ENCODE measurements at places on chromosomes 12 and 14. TPM values are rescaled to one million over a fixed set of nuclear protein-coding genes. Genes with fewer than 3 reads are reported as not detected.

The C12orf54 gene
- not detected for polyA plus RNA-seq

The PMEL gene
- polyA plus RNA-seq: 5.7 TPM

The GDF3 gene
- 0.27 TPM for polyA plus RNA-seq

DNA sequence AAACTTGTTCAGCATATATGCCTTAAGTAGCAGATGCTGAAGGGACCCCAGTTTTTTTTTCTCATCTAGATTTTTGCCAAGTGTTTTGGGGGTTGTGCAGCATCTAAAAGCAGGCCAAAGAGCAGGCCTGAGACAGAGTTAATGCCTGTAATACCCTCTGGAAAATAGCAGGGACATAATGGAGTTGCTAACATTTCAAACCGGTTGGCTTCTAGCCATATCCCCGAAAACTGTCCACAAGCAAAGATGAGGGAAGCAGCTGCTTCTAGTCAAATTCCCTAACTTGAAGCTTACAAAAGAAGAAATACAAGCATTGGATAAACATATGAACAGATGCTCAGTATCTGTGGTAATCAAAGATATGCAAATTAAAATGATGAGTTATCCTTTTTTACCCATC lies 52.1 kb upstream of the AEBP2 start:
- no peaks in the 10 kb centered on the region for H3K27me3 ChIP-seq
- H3K27ac ChIP-seq: no peak overlapping the region
- no peak overlapping the region for H3K4me3 ChIP-seq
- H3K4me1 ChIP-seq: no peaks in the 10 kb centered on the region
- DNase-seq: peak; percentile 16
- H3K36me3 ChIP-seq: no peaks in the 10 kb centered on the region

DNA sequence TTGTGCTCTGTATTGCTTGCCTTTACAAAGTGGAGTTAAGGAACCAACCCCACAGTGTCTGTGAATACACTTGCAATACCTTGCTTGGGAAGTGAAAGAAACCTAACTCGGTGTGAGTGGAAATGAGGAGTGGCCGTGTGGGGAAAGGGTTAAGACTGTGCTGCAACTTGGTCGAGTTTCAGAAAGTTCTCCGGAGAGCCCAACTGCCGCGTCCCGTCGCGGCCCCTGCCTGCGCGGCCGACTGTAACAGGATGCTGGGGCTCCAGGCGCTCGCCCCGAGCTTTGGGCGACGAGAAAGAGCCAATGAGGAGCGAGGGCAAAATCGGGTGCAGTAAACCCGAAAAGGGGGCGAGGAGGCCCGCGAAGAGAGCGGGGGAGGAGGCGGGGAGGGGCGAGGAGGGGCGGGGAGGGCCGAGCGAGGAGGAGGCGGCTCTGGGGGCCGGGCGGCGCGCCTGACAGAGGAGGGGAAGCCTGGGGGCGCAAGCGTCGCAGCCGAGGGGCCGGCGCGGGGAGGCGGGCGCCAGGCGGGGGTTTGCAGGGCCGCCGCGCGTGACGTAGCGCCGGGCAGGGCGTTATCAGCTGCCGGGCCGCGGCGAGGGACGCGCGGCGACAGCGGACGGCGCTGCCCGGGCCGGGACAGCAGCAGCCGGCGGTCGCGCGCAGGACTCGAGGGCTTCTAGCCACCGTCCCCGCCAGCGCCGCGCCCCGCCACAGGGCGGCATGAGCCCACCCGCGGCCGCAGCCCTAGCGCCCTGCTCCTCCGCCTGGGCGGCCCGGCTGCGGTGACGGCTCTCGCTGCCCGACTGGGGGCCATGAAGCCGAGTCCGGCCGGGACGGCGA lies at the start of gene DACT1:
Gene DACT1, plus strand, starts transcription at position 572 of the 840 bp plus-strand sequence. Its CDS starts 241 bp downstream, at position 813.
- peaks cover 27% of the 10 kb centered on the region for H3K27me3 ChIP-seq
- peaks cover 4% of the 10 kb centered on the region for H3K36me3 ChIP-seq
- H3K4me1 ChIP-seq: peaks cover 7% of the 10 kb centered on the region
- peak within 1 kb of the TSS; percentile 60 for H3K4me3 ChIP-seq

The MRPL52 gene
- polyA plus RNA-seq: 115 TPM

DNA sequence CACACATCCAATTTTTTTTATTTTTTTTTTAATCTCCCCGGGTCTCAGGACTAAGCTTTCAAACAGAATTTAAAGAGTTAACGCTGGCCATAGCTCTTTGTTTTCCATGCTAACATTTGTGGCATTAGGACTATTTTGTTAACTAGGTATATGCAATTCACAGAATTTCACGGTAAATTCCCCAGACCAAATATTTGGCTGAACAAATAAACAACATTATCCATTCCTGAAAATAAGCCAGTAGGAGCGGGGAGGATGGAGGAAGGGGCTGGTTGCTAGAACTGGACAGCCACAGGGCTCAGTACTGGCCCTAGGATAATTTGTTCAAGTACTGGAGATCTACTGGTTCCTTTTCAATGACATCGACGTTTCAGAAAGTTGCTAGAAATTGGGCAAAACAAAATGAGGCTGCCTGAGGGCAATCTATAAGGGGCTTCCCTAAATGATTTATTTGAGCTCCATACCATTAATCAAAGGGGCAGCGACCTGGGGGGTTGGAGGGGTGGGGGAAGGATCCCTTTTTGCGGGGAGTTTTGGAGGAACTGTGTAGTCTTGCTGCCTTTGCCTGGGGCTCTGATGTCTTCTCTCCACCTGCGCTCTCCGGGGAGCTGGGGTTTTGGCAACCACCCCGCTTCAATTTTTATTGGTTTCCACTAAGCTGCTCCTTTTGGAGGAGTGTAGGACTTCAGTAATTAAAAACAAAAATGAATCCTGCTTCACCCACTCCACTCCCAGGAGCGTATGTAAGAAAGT lies 9.0 kb downstream of the BMP4 start:
- no peak overlapping the region for H3K27ac ChIP-seq
- no peaks in the 10 kb centered on the region for H3K27me3 ChIP-seq
- H3K4me3 ChIP-seq: no peak overlapping the region

- H3K27me3 ChIP-seq: no peaks in the 10 kb centered on the region
- no peaks in the 10 kb centered on the region for H3K4me1 ChIP-seq
- no peak overlapping the region for H3K4me3 ChIP-seq
- no peaks in the 10 kb centered on the region for H3K36me3 ChIP-seq
Observed at GRCh38 chr14:86541972-86542371, 1012.0 kb downstream of the FLRT2 start.

- no peaks in the 10 kb centered on the region for H3K4me1 ChIP-seq
- H3K36me3 ChIP-seq: no peaks in the 10 kb centered on the region
- no peak overlapping the region for H3K4me3 ChIP-seq
Observed at GRCh38 chr12:99804715-99805114, 157.2 kb downstream of the GARIN6 start.

GRCh38 chr14:55448141-55448614 lies 7.8 kb upstream of the TBPL2 start:
- H3K4me3 ChIP-seq: no peak overlapping the region
- no peaks in the 10 kb centered on the region for H3K27me3 ChIP-seq
- H3K36me3 ChIP-seq: no peaks in the 10 kb centered on the region
- no peaks in the 10 kb centered on the region for H3K4me1 ChIP-seq

The VDR gene
- polyA plus RNA-seq: 11.3 TPM

The COQ5 gene
- 47.8 TPM for polyA plus RNA-seq

- DNase-seq: no peak
- no peaks in the 10 kb centered on the region for H3K36me3 ChIP-seq
- H3K4me3 ChIP-seq: no peak overlapping the region
- peaks cover 5% of the 10 kb centered on the region for H3K27me3 ChIP-seq
- no peak overlapping the region for H3K27ac ChIP-seq
- peaks cover 21% of the 10 kb centered on the region for H3K4me1 ChIP-seq
Observed at GRCh38 chr14:61565181-61565580, 130.1 kb upstream of the HIF1A start.

The GPR132 gene
- polyA plus RNA-seq: 1.5 TPM

The TAPBPL gene
- 38.5 TPM for polyA plus RNA-seq

DNA sequence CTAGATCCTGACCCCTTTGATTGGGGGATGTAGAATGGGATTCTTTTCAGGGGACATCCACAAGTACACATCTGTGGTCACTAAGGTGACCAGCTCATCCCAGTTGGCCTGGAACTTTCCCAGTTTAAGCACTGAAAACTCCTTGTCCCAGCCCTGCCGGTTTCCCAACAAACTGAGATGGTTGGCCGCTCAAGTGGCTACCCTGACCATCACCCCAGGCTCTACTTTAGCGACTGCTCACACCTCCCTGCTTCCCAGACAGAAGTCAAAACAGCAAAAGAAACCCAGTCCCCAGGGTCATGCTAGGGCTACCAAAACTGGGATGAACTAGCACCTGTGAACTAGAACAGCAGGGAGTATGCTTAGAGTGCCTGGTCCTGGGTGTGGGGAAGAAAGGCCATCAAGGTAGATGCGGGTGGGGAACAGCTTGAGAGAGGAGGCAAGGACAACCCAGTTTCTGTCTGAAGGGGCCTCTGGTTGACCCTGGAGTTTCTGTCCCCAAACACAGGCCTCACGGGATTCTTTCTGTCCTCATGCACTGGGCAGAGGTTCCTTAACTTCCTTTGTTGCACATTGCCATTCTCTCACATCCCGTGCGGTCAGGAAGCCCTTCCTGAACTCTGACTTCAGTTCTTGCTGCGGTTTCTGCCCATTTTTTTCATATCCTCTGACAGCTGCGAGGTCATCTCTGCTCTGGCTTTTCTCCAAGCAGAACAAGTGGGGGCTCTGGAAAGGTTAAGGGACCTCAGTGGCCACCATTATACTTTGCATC lies 1.6 kb downstream of the LTB4R start:
- no peak overlapping the region for H3K4me3 ChIP-seq
- no peak for DNase-seq
- no peak overlapping the region for H3K27ac ChIP-seq
- no peaks in the 10 kb centered on the region for H3K36me3 ChIP-seq

- peaks cover 42% of the 10 kb centered on the region for H3K36me3 ChIP-seq
- no peaks in the 10 kb centered on the region for H3K27me3 ChIP-seq
- peaks cover 13% of the 10 kb centered on the region for H3K4me1 ChIP-seq
- H3K27ac ChIP-seq: peak overlapping the region; percentile 48
Observed at GRCh38 chr14:23057757-23058653, 685 bp upstream of the CDH24 start.

GRCh38 chr12:11477110-11477509 lies 81.7 kb upstream of the PRB2 start:
- DNase-seq: no peak
- no peak overlapping the region for H3K4me3 ChIP-seq
- H3K27ac ChIP-seq: no peak overlapping the region

The AMN gene
- polyA plus RNA-seq: 327 TPM

DNA sequence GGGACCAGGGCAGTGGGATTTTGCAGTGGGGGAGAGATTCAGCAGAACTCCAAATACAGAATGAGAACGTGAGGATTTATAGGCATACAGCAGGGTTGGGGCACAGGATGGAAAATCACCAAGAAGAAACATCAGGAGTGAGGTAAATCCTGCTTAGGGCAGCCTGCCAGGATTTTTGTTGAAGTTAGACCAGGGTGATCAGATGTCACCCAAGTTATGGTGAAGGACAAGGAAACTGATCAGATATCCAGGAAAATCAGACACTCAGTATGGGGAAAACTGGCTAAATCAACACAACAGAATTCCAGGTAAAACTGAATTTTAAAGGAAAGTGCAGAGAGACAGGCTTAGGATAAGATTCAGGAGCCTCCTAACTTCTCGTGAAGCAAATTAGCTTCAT lies 682.4 kb downstream of the TMEM121 start:
- no peaks in the 10 kb centered on the region for H3K36me3 ChIP-seq
- H3K4me1 ChIP-seq: no peaks in the 10 kb centered on the region
- no peak overlapping the region for H3K4me3 ChIP-seq
- no peak for DNase-seq

- peaks cover 82% of the 10 kb centered on the region for H3K4me1 ChIP-seq
- no peak overlapping the region for H3K4me3 ChIP-seq
- no peak for DNase-seq
- no peaks in the 10 kb centered on the region for H3K27me3 ChIP-seq
Observed at GRCh38 chr14:93054876-93055275, 60.8 kb downstream of the ITPK1 start.

DNA sequence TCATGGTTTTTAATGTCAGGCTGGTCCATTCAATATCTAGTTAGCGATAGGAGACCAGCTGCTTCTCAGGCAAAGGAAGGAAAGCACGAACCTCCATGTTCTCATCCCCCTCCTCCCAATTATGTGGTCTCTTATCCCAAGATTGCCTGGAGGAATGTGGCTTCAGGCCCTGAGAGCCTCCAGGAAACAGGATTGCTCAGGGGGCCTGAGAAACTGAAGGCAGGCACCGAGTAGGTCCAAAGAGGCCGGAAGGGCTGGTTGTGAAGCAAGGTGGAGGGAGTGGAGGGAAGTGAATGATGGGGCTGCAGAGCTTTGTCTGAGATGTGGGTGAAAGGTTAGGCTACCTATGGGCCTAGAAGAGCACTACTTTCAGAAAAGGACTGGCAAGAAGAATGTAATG lies 188.2 kb upstream of the DDHD1 start:
- H3K27me3 ChIP-seq: no peaks in the 10 kb centered on the region
- H3K27ac ChIP-seq: no peak overlapping the region
- no peak overlapping the region for H3K4me3 ChIP-seq

- H3K27me3 ChIP-seq: no peaks in the 10 kb centered on the region
- H3K27ac ChIP-seq: no peak overlapping the region
- H3K36me3 ChIP-seq: no peaks in the 10 kb centered on the region
Observed at GRCh38 chr12:19654650-19655376, 215.5 kb downstream of the AEBP2 start.

- H3K4me3 ChIP-seq: no peak overlapping the region
- no peak for DNase-seq
- no peak overlapping the region for H3K27ac ChIP-seq
- H3K27me3 ChIP-seq: no peaks in the 10 kb centered on the region
Observed at GRCh38 chr12:79614730-79615129, 76.0 kb downstream of the PAWR start.

DNA sequence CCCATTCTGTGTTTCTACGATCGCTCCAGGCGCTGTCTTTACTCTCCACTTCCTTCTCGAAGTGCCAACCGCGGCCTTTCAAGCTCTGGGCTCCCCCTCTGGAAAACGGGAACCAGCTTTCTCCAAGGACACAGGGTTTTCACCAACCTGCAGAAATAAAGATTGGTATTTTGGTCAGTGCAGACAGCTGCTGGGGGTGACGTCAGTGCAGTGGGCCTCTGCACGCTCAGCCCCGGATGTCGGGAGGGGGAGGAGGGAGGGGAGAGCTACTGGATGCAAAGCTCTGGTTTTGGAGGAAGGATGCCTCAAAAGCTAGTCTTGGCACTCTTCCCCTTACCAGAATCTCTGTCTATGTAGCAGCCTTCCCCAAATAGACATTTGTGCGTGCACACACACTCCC lies 19.9 kb downstream of the HRK start:
- H3K27ac ChIP-seq: peak overlapping the region; percentile 4
- H3K4me3 ChIP-seq: no peak overlapping the region
- H3K36me3 ChIP-seq: no peaks in the 10 kb centered on the region
- peak; percentile 46 for DNase-seq
- peaks cover 14% of the 10 kb centered on the region for H3K27me3 ChIP-seq

DNA sequence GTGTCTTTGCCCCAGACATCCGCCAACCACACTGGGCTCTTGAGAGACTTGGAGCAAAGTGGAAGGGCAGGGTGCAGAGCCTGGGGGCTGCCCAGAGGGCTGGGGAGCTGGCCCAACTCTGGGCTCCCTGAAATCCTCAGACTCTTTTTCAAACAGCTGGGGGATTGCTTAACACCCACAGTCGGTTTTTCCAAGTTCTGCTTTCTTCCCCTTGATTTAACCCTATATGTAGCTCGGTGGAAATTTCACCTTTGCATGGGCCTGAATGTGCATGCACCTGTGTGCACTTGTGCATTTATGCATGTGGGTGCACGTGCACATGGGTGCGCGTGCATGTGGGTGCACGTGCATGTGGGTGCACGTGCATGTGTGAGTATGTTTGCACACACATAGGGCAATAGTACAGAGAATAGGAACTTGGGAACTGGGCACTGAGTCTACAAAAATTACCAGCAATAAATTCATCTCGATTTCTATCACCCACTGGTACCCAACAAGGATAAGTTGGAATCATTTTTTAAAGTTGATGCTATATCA lies 52.3 kb upstream of the RFLNA start:
- H3K4me1 ChIP-seq: peaks cover 33% of the 10 kb centered on the region
- H3K27me3 ChIP-seq: no peaks in the 10 kb centered on the region
- H3K27ac ChIP-seq: no peak overlapping the region
- DNase-seq: no peak

Data from large intestine (tissue), 12 donors.